Activated naive CD4-positive, alpha-beta T cell treated with anti-CD3 and anti-CD28 coated beads for 36 hours (primary cell): ENCODE measurements at places on chromosomes 11 and 22. TPM values are rescaled to one million over a fixed set of nuclear protein-coding genes. Genes with fewer than 3 reads are reported as not detected.
A peak's percentile ranks its signal among the peaks of the same experiment; 100 is the strongest.

DNA sequence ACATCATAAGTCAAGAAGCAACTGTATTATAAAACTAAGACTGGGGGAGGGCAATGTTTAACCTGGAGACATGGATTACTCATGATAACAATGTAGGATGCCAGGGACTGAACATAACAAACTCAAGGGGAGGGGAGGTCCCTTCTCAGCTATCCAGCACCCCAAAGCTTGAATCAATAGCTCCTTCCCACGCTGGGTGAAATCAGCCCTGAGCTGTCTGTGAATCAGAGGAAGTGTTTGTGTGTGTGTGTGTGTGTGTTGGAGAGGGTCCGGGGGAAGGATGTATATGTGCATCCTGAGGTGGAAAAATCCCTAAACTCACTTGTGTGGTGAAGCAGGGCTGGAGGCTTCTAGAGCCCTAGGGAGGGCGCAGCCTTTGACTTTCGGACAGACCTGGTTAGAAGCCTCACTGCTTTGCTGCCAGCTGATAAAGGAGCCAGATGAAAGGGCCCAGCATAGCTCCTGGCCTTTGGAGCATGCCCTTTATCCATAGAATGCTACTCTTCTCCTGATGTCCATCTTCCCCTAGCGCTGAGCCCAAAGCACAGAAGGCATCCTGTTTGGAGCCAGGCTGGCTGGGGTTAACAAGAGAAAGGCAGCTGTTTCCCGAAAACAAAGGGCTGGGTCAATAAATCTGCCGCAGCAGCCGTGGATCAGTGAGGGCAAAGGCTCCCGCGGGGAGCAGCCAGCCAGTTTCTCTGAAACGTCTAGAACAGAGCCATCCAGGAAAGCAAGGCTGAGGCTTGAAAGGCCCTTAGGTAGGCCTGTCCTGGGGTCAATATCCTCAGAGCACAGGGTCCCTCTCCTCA is 35.8 kb downstream of the TNKS1BP1 start:
- H3K27me3 ChIP-seq: peaks cover 4% of the 10 kb centered on the region
- H3K27ac ChIP-seq: no peak overlapping the region
- DNase-seq: peak; percentile 20
- H3K4me1 ChIP-seq: no peaks in the 10 kb centered on the region
- H3K36me3 ChIP-seq: no peaks in the 10 kb centered on the region
- H3K4me3 ChIP-seq: no peak overlapping the region

DNA sequence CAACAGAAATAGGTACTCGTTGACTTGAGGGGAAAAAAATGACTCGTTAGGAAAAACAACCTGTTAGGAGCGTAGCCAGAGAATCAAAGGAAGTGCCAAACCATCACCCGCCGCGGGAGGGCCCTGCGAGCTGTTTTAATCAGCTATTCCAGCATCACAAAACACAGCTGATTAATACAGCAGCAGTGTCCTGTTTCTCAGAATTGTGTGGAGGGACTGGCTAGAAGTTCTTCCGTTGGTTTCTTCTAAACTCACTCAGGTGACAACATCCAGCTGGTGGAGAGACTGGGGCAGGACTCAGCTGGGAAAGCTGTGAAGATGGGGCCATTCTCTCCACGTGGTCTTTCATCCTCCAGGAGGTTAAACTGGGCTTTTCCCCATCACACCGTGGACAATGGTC is 28.0 kb downstream of the HSPA8 start:
- no peaks in the 10 kb centered on the region for H3K36me3 ChIP-seq
- peak; percentile 38 for DNase-seq
- no peaks in the 10 kb centered on the region for H3K27me3 ChIP-seq
- H3K4me1 ChIP-seq: no peaks in the 10 kb centered on the region

DNA sequence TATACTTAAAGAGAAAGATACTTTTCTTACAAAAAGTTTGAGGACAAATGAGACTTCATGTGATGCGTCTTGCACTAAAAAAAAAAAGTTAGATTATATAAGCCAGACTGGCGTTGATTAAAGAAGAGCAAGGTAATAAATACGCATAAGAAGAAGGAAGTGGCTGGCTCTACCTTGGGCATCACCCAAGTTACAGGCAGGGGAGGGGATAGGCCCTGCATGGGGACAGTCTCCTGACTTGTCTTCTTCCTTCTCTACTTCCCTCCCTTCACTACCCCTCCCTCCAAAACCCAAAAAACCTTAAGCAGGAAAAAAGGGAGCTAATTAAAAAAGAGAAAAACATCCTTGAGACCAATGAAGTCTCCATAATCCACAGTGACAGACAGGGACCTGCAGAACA is 22.3 kb upstream of the TMA7B start:
- no peak overlapping the region for H3K27ac ChIP-seq
- no peaks in the 10 kb centered on the region for H3K36me3 ChIP-seq
- H3K27me3 ChIP-seq: no peaks in the 10 kb centered on the region
- H3K4me1 ChIP-seq: peaks cover 88% of the 10 kb centered on the region
- H3K4me3 ChIP-seq: peak overlapping the region; percentile 61

DNA sequence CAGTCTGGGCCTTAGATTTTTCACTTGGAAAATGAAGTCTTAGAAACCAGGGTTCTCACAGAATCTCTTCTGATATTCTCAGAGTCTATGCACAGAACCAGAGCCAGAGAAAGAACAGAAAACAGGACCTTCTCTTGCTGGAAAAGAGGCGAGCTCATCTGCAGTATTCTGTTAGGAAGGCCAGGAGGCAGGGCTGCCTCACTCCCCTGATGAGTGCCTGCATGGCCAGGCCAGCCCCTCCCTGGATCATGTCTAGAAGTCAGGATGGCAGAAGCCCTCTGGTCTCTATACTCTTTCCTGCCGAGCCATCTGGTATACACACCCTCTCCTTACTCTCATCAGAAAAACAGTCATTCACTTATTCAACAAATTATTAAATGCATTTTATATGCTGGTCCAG is 723 bp downstream of the OR51M1 start:
- DNase-seq: no peak
- H3K27ac ChIP-seq: no peak overlapping the region
- no peaks in the 10 kb centered on the region for H3K4me1 ChIP-seq
- no peak overlapping the region for H3K4me3 ChIP-seq
- no peaks in the 10 kb centered on the region for H3K27me3 ChIP-seq

DNA sequence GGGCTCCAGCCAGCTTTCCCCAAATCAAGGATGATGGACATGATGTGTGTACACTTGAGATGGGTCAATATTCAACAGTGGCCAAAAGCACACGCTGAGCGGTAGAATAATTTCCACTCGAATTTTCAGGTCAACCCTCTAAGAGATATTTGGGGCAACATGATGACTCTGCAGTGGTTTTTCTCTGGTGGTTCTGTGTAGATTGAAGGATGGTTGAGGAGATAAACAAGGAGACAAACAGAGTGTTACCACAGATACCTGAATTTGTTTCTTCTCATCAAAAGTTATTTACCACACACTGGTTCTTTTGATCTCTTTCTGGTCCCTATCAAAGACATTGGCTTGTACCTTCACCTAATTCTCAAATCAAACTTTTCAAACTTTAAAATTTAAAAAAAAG is 242.0 kb downstream of the ETS1 start:
- peaks cover 87% of the 10 kb centered on the region for H3K4me1 ChIP-seq
- H3K27ac ChIP-seq: peak overlapping the region; percentile 5
- no peaks in the 10 kb centered on the region for H3K36me3 ChIP-seq

GRCh38 chr22:24391836-24392217 is 35.6 kb upstream of the ADORA2A start:
- no peak overlapping the region for H3K4me3 ChIP-seq
- no peak for DNase-seq
- H3K36me3 ChIP-seq: peaks cover 12% of the 10 kb centered on the region

Gene SLC17A6
- not detected for total RNA-seq

Gene LUZP2
- total RNA-seq: not detected

Gene ARHGAP42
- total RNA-seq: not detected

- no peaks in the 10 kb centered on the region for H3K27me3 ChIP-seq
- no peak overlapping the region for H3K4me3 ChIP-seq
- no peaks in the 10 kb centered on the region for H3K36me3 ChIP-seq
- H3K27ac ChIP-seq: no peak overlapping the region
- DNase-seq: no peak
Measured at GRCh38 chr11:97937501-97937900, 1083.2 kb upstream of the CNTN5 start.

DNA sequence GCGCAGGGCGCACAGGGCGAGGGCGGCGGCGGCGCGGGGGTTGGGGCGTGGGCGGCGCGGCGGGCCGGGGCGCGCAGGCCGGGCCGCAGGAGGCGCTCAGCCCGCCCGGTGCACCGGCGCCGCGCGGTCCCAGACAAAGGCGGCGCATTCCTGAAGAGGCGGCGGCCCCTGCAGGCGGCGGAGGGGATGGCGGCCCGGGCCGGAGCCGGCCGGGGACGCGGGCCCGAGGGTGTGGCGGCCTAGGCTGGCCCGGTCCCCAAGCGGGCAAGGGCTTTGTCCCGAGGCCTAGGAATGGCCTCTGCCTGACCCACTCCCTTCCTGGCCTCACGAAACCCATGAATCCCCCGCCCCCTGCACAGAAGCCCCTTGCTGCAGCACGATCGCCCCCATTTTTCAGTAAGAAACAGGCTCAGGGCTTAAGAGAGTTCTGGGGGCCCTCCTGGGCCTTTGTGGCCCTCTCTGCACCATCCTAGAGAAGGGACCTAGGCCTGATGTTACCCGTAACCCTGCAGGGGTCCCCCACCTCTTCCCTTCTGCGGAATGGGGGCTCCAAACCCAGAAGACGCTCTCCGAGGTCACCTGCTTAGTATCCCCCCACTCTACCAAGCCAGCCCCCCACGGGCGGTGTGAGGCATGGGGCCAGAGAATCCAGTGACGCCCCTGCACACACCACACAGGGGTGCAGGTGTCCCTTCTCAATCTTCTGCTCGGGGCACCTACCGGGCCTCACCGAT is at the start of gene RTN4R:
TSS of gene RTN4R (minus strand) at position 40 of the 734 bp plus-strand sequence. CDS start 226 bp downstream, outside the sequence.
- H3K36me3 ChIP-seq: no peaks in the 10 kb centered on the region
- peaks cover 4% of the 10 kb centered on the region for H3K4me1 ChIP-seq
- no peaks in the 10 kb centered on the region for H3K27me3 ChIP-seq
- H3K4me3 ChIP-seq: peak within 1 kb of the TSS; percentile 66
- H3K27ac ChIP-seq: no peak within 1 kb of the TSS

Gene MAP6
- not detected for total RNA-seq

DNA sequence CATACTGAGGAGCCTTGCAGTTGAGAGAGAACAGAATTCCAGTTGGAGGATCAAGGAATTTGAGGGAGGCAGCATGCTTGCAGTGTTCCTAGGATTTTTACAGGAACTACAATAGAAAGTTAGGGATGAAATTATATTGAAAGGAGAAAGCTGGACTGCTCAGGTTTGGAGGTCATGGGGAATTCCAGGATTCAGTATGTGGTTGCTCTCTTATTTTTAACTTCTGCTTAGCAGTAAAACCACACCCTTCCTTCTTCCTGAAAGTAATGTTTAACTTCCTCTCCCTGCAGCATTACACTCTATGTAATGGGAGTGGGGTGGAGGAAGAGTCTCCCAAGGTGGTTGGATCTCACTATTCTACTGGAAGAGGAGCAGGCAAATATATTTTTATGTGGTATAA is 31.3 kb downstream of the CTNND1 start:
- no peaks in the 10 kb centered on the region for H3K36me3 ChIP-seq
- H3K27ac ChIP-seq: peak overlapping the region; percentile 94
- H3K4me1 ChIP-seq: peaks cover 34% of the 10 kb centered on the region
- DNase-seq: no peak

GRCh38 chr11:4546878-4547277 is 1.9 kb downstream of the OR52M1 start:
- no peak overlapping the region for H3K27ac ChIP-seq
- no peaks in the 10 kb centered on the region for H3K4me1 ChIP-seq
- no peak overlapping the region for H3K4me3 ChIP-seq
- DNase-seq: no peak
- peaks cover 5% of the 10 kb centered on the region for H3K27me3 ChIP-seq

Gene APOL5
- total RNA-seq: not detected

- H3K27ac ChIP-seq: peak overlapping the region; percentile 71
- H3K4me1 ChIP-seq: peaks cover 59% of the 10 kb centered on the region
- DNase-seq: no peak
- no peaks in the 10 kb centered on the region for H3K27me3 ChIP-seq
Measured at GRCh38 chr11:119055901-119056300, 1.1 kb downstream of the HYOU1 start.

GRCh38 chr11:7775689-7776088 is 21.1 kb downstream of the OR5P2 start:
- peaks cover 13% of the 10 kb centered on the region for H3K27me3 ChIP-seq
- H3K4me1 ChIP-seq: no peaks in the 10 kb centered on the region
- no peak overlapping the region for H3K4me3 ChIP-seq
- DNase-seq: no peak
- H3K27ac ChIP-seq: no peak overlapping the region

Gene BAIAP2L2
- 1.6 TPM for total RNA-seq

DNA sequence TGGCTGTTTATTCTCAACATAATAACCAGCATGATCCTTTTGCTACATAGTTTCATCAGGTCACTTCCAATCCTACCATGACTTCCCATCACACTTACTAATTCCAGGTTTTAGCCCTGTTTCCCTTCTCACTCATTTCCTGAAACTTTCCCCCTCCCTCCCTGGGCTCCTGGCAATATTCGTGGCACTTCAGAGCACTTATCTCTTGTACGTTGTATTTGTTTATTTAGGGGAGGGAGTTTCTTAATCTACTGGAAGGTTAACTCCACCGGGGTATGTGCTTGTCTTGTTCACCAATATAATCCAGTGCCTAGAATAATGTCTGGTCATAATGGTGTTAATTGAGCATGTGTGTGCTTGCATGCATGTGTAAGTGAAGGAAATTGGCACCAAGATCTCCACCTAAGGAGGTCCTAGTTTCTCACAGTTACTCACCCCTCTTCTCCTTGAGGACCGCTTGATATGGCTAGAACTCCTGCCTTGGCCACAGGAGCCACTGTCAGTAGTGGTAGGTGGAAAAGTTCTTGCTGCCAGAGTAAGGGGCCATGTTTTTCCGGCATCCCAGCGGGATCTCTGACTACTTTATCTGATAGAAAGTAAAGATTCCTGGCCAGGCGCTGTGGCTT is 11.7 kb downstream of the EIF3L start:
- H3K27me3 ChIP-seq: no peaks in the 10 kb centered on the region
- H3K36me3 ChIP-seq: peaks cover 48% of the 10 kb centered on the region
- no peak overlapping the region for H3K27ac ChIP-seq
- DNase-seq: no peak
- no peaks in the 10 kb centered on the region for H3K4me1 ChIP-seq
- no peak overlapping the region for H3K4me3 ChIP-seq

DNA sequence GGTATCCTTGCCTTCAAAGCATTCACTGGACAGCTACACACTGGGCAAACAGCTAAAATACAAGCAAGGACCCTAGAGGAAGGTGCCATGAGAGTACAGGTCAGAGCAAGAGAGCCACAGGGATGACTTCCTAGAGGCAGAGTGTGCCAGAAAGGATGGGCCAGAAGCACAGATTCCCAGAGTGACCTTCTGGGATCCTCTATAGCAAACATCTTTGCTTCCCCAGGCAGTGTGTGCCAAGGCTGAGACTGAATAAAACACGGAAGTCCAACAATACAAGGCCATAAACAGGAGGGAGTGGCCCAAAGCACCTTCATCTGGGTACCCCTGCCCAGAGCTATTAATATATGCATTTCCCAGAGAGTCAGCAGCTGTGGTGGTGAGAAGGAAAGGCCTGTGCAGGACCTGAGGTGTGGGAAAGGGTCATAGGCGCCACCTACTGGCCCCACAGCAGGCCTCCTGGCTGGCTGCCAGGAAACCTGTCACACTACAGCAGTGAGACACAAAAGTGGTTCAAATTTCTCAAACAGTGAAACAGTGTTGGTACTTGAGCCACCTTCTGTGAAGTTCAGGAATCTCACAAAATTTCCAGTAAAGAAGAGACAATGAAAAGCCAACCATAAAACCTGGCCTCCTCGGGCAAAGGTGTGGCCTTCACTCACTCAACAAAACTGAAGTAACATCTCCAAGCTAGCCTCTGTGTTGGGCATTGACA is 20.3 kb downstream of the CLPB start:
- no peak overlapping the region for H3K4me3 ChIP-seq
- DNase-seq: peak; percentile 91
- H3K27ac ChIP-seq: no peak overlapping the region
- no peaks in the 10 kb centered on the region for H3K27me3 ChIP-seq
- H3K4me1 ChIP-seq: peaks cover 26% of the 10 kb centered on the region
- peaks cover 4% of the 10 kb centered on the region for H3K36me3 ChIP-seq
